GM12878 (cell line): ENCODE measurements at places on chromosomes 16 and 17.

DNA sequence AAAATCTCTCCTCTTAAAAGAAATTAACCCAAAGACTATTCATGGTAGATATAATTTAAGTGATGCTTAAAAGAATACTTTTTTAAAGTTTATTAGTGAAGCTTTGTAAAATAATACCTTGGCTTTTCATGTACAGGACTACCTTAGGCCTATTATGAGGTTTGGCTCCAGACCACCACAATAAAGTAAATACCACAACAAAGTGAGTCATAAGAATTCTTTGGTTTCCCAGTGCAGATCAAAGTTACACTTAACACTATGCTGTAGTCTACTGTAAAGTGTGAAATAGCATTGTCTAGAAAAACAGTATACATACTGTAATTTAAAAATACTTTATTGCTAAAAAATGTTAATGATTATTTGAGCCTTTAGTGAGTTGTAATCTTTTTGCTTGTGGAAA, 31.7 kb downstream of the CLTC start:
- DNase-seq = no peak

GRCh38 chr16:1583180-1583579, 28.7 kb downstream of the IFT140 start:
- no peak for DNase-seq

DNA sequence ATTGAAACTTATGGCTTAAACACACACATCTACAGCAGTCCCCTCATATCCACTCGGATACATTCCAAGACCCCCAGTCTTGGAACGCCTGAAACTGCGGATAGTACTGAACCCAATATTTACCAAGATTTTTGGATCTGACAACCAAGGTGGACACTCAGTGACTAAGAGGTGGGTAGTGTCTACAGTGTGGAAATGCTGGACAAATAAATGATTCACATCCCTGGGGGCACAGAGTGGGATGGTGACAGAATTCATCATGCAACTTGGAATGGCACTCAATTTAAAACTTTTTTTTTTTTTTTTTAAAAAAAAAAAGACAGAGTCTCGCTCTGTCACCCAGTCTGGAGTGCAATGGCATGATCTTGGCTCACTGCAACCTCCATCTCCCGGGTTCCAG, 54.2 kb upstream of the TRAP1 start:
- DNase-seq = no peak

GRCh38 chr17:48438516-48439061, 8.6 kb upstream of the SKAP1 start:
- no peak for DNase-seq

DNA sequence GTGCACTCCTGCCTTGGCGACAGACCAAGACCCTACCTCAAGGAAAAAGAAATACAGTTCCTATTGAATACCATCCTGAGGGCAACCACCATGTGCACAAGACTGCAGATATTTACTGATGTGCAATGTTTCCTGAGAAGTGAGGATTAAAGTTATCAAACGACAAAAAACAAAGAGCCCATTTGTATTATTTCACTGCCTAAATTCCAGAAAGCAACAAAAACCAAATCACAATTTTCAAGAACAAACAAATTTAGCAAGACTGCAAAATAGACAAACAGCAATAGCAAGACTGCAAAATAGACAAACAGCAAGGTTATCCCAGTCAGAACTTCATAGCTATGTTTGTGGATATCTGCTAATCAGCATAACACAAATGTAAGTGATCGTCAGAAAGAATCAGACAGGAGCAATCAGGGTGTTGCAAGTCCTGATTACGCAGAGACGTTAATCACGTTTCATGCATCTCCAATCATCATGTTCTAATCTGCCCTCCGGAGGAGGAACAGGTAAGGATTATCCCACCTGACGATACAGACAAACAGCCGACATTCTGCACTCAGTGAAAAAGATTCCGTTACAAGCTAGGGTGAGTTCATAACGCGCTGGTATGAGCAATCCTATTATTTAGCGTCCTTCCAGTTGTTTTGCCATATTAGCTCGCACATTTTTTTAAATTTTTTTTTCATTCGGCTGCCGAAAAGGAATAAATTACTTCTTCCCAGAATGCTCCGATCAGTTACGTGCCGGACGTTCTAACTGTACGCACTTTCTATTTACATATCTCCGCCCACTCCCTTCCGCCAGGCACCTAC, 2.9 kb downstream of the TMEM107 start:
- DNase-seq = peak; percentile 98

GRCh38 chr16:75322740-75323139, 71.3 kb upstream of the BCAR1 start:
- DNase-seq = no peak

- no peak for DNase-seq
Observed at GRCh38 chr16:73996624-73997339, 299.8 kb upstream of the PSMD7 start.

GRCh38 chr17:82963104-82963950, 116.1 kb upstream of the METRNL start:
- DNase-seq = no peak

DNA sequence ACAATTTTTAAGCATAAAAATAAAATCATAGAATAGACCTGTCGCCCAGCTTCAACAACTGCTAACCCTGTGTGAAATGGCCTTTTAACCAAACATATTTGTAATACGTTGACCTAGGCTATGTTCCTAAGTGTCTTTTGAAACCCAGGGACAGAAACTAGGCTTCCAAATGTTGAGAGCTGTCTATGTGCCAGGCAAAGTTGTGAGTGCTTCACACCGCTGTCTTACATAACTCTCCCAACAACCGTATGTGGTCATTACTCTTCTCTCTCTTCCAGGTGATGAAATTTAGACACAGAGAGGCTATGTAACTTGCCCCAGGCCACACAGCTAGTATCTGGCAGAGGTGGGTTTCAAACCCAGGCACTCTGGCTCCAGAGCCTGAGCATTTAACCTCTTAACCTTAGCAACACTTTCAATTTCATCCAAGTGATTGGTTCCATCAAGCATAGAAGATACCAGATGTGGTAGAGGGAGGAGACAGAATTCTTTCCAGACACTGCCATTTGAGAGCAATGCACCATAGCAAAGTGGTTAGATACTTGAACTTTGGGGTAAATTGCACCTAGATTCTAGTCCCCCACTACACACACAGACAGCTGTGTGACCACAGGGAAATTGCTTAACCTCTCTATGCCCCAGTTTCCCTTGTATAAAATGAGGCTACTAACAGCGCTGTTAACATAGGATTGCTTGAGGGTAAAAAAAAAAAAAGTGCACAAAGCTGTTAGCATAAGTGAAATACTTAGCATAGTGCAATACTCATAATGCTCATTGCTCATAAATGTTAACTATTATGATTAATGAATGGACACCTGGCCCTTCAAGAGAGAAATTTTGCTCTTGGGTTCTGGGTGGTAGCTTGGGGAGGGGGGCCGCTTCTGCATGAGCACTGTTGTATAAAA, 160.6 kb downstream of the IRX3 start:
- no peak for DNase-seq

DNA sequence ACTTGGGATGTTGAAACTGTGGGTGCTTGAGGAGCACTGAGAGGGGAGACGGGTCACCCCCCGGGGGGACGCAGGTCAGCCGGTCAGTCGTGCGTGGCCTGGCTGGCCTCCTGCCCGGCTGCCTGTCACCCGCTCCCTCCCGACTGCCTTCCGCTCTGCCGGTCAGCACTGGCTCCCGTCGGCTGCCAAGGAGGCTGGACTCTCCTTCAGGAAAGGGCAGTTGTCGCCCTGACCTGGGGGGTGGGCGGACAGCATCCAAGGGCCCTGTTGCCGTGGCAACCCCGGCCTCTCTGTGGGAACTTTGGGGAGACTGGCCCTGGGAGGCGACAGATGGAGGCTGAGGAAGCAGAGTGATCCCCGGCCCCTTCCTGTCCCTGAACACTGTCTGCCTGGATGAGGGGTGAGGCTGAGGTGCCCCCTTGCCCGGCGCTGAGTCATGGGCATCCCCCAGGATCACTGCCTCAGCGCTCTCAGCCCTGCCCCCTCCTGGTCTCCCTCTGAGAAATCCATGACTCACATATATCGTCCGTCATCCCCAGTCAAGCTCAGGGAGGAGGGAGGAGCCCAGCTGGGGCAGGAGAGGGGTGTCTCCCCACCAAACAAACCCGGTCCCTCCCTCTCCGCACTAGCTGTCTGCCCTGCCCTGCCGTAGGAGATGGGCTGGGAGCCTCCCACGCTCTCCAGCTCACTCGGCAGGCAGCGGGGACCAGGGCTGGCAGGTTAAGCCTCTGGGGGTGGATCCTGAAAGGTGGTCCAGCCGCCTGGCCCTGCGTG, at the start of gene ADGRG1:
ADGRG1 (plus strand) TSS at position 623 of the 774 bp plus-strand sequence. CDS start 21,658 bp downstream, outside the sequence.
- DNase-seq = no peak

GRCh38 chr17:73976676-73977521, 226.6 kb upstream of the RPL38 start:
- no peak for DNase-seq

- no peak for DNase-seq
Observed at GRCh38 chr16:88467541-88467944, 14.5 kb downstream of the ZFPM1 start.

- no peak for DNase-seq
Observed at GRCh38 chr16:89152831-89153700, 18.5 kb upstream of the CDH15 start.

DNA sequence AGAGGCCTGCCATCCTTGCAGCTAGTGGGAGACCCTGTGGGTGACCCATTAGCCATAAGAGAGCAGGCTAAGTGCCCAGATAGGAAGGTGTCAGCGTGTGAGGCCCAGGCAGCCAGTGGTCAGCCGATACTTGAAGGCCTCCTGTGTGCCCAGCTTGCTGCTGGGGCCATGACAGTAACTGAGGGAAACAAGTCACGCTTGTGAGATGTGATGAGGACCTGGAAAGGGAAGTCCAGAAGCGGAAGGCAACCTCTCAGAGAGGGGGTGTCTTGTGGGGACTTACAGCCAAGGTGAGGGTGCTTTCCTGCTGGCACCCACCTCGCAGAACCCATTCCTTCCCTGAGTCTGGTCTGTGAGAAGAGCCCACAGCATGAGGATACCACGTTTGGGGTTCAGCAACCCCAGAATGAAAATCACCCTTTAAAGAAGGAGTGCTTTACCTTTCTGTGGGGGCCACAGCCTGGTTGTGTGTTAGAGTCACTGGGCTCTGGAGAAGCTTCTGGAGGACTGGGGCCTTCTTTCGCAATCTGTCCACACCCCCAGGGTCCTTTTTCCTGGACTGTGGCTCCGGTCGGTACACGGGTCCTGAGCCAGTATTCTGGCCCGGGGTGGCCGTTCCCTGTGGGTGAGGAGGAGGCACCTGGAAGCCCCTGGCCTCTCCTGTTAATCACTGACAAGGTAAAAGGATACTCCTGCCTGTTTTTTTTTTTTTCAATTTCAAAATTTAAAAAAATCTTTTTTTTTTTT, 53.9 kb downstream of the PLCG2 start:
- DNase-seq = no peak

DNA sequence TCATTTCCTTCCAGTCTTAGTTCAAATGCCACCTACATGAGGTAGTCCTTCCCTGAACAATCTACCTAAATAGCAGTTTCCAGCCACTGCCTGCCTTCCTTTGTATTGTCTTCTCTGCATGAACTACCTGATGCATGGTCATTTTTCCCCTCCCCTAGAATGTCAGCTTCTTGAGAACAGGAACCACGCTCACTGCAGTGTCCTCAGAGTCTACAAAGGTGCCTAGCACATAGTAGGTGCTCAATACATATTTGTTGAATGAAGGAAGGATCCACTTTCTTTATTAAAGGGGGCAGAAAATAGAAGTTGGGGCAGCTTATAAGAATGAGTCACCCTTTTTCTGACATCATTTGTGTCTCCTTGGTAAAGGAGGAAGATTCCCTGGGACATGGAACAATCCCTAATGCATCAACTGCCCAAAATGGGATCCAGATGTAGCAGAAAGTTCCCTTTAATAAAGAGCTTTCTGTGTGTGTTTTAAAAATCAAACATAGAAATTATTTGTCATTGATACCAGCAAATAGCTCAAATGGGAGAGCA, 4.4 kb upstream of the CYLD start:
- no peak for DNase-seq

GRCh38 chr17:72307836-72308235, 187.0 kb downstream of the SOX9 start:
- no peak for DNase-seq

GRCh38 chr17:40068584-40068916, 5.8 kb downstream of the THRA start:
- no peak for DNase-seq

DNA sequence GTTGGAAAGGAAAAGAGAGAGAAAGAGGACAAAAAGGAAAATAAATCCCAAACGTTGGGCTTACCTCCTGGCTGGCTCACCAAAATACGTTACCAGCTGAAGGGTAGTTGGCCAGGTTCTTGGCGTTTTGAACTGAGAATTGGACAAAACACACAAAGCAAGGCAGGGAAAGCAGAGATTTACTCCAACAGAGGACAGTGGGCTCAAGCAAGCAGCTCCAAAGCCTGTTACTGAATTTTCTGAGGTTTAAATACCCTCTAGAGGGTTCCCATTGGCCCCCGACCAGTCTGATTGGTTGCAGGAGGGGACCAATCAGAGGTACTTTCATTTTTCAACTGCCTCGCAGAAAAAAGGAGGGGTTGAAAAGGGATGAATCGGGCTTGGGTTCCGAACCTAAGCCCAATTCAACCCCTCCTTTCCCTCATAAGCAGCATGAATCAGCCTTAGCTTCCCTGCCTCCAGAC, 55.6 kb upstream of the ALOX12 start:
- no peak for DNase-seq

- DNase-seq = no peak
Observed at GRCh38 chr17:8710813-8711212, 33.8 kb downstream of the CCDC42 start.

GRCh38 chr16:28589930-28590329, 6.9 kb downstream of the SULT1A2 start:
- DNase-seq = no peak

DNA sequence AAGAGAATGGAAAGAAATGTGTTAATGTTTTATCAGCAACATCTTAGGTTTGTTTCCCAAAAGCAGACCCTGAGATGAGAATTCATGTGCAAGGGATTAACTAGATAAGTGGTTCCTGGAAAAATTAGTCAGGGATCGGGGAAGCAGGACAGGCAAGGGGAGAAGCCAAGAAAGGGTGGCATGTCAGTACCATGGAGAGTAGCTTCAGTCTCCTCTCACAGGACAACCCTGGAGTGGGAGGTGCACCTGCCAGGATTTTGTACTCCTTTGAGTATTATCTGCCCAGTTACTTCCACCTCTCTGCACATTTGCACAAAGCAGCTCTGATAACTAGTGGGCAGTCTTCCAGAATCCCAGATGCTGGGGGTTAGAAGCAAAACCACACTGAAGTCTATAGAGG, 117.0 kb downstream of the RGS9 start:
- DNase-seq = no peak

GRCh38 chr16:88387180-88387765, 4.5 kb downstream of the ZNF469 start:
- no peak for DNase-seq

DNA sequence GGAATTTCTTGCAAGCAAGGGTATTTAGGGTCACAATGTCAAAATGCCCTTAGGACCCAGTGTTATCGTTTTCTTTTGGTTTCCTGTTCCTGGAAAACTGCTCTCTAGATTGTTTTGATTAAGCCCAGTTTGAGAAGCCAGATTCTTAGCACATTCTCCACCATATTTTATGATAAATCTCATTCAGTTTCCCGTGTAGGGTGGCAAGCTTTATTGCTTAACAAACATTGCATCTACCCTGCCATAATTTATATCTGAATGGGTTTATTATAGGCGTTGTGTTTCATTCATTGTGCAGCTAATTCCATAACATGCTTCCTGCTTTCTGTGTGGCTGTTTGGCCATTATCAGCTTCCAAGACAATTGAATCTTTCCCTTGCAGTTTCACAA, 389.1 kb upstream of the DYNLRB2 start:
- no peak for DNase-seq
